ENCODE measurements at places on chromosomes 1 and 21.

DNA sequence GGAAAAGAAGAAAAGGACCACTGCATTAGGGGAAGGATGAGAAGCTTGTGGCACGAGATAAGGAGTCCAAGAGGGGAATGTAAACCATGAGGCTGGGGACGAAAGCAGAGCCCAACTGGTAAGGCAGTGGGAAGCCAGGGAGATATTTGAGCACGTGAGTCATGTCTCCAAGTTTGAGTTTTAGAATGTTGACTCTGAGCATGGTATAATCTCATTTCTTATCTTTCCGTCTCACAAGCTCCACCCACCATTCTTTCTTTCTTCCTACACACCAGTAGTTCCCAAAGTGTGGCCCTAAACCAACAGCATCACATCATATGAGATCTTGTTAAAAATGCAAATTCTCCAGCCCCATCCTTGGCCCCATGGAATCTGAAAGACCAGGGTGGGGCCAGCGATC is 145.3 kb downstream of the PLPP3 start:
- no peak for DNase-seq

- no peak for DNase-seq
These were observed 31.9 kb downstream of the RUSC1 start for GRCh38 chr1:155352631-155353030.

GRCh38 chr1:228490120-228491078 is 3.2 kb downstream of the RNF187 start:
- no peak for DNase-seq

GRCh38 chr1:1847061-1847850 is 43.6 kb downstream of the GNB1 start:
- no peak for DNase-seq

DNA sequence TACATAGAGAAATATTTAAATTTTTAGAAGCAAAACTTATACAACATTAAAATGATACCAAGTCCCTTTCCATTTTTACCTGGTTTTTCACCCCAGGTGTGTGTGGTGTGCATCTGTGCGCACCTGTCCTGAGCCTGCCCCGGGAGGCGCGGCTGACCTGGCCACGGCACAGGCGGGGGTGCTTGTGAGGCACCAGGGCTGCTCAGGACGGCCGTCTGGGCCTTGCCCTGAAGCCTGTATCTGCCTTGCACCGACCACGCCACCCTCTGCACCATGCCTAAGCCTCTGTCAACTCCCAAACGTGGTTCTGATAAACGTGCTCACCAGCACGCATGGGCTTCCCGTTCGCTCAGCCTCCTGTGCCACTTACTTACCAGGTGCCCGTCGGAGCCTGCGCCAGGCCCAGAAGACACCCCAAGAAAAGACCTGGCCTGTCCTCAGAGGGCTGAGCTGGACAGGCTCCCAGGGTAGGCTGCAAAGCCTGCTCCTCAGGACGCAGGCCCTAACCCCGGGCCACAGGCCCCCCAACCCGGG is 20.9 kb downstream of the PANK4 start:
- DNase-seq: no peak

DNA sequence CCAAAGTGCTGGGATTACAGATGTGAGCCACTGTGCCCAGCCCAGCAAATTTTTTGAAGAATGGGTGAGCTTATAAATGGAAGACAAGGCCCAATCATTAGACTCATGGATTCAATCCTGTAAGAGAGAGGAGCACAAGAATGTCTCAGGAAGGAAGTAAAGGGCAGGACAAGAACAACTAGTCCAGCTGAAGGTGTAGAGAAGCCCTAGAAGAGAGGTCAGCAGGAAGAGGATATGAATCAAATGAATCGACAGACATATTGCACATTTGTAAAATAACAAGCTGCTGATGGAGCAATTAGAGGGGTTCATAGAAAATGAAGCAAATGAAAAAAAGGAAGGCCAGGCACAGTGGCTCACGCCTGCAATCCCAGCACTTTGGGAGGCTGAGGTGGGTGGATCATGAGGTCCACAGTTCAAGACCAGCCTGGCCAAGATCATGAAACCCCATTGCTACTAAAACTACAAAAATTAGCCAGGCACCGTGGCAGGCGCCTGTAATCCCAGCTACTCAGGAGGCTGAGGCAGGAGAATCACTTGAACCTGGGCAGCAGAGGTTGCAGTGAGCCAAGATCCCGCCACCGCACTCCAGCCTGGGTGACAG is 74.9 kb downstream of the MIS18A start:
- DNase-seq: no peak

- no peak for DNase-seq
These were observed 99.4 kb downstream of the FASLG start for GRCh38 chr1:172758259-172758658.

DNA sequence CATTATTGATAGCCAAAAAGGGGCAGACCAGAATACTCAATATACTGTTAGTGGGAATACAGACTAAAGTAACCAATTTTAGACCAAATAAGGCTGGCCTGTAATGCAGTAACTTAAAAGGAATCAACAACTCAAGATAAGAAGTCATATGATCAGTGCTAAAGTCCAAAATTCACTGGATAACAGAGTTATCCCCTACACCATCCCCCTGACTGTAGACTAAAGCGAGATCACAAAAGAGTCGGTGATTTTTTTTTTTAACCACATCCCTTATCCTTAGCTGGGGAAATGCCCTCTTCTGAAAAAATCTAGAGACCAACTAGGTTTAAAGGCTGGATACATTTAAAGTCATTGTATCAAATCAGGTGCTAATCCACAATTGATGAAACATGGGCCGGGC is 7.7 kb downstream of the UBR4 start:
- DNase-seq: no peak

- no peak for DNase-seq
These were observed 168.3 kb upstream of the DUSP10 start for GRCh38 chr1:221910222-221910621.

DNA sequence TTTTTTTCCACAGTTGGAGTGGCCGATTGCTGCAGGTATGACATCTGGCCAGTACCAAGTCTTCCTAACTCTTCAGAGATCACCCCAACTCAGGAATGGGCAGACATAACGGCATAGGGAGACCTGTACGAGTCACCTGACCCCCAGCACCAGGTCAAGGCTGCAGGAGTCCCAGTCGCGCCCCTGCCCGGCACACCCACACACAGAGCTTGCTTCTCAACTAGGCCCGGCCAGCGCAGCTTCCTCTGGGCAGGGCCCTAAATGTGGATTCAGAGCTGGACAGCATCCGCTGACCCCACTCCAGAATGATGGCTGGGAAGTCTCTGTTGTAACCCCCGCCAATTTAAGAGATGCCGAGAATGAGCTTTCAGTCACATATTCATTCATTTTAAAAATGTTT is 58.8 kb upstream of the CLDN14 start:
- no peak for DNase-seq

GRCh38 chr1:13662493-13662892 is 37.5 kb upstream of the PRDM2 start:
- no peak for DNase-seq

All from GM19239 (cell line).